ENCODE measurements at places on chromosomes 3 and 15.

GRCh38 chr3:32303399-32303747, 64.9 kb downstream of the CMTM8 start:
- DNase-seq, result no peak

GRCh38 chr3:195080571-195081151, 190.3 kb downstream of the XXYLT1 start:
- no peak for DNase-seq

DNA sequence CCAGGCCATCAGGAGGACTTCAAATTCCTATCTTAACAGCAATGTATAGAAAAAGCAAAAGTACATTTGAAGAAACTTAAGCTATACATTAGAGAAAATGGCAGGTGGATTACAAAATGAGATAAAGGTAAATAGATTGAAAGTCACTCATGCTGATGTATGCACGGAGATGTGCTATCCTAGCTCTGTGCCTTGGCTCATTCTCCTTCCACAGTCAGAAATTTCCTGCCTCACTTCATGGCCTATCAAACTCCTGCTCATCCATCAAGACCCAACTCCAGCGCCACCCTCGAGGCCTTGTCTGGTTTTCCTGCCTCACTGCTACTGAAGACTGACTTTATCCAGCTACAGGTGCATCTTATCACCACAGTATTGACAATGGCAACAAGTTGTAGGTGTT, 72.9 kb downstream of the NSMCE3 start:
- DNase-seq, result no peak

DNA sequence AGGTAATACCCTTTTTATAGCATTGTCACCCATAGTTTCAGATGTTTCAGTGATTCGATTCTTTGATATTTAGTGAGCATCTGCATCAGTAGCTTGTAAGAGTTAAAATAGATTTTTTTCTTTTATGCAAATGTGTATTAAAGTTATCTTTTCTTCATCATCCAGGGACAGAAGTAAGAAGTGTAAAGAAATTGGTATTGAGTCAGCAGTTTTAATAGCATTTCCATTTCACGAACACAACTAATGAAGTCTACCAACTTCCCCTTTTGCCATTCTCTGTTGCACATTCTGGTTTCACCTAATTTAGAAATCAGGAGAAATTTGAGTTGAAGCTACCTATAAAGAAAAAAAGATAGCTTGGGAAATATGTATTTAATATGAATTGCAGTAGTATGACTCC, 127.9 kb downstream of the ROBO1 start:
- no peak for DNase-seq

GRCh38 chr15:32774022-32774421, 56.2 kb downstream of the GREM1 start:
- no peak for DNase-seq

DNA sequence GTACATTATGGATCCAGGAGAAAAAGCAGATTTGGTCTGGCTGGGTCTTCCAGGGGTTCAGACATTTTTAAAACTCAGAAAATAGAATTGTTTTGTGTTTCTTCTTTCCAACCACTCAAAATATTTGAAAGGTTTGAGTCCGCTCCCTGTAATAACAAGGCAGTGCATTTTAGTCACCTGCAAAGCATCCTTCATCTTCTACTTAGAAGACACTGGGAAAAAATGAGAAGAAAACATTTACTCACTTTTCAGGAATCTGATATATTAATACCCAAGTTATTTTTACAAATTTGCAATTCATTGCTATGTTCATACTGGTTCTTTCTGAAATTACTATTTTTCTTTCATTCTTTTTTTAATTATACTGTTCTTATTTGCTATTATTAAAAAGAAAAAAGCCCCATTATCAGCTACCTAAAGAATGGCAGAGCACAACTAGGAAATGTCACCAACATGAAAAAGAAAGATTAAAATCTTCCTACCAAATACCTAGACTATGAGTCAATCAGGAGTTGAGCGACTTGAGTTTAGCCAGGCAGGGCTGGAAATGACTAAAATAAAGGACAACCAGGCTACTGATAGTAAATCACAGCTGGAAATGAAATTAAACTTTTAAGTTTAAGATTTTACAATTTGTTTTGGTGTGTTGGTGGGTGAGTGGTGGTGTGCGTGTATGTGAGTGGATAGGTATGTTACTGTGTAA, 280.3 kb upstream of the THBS1 start:
- DNase-seq, result no peak

DNA sequence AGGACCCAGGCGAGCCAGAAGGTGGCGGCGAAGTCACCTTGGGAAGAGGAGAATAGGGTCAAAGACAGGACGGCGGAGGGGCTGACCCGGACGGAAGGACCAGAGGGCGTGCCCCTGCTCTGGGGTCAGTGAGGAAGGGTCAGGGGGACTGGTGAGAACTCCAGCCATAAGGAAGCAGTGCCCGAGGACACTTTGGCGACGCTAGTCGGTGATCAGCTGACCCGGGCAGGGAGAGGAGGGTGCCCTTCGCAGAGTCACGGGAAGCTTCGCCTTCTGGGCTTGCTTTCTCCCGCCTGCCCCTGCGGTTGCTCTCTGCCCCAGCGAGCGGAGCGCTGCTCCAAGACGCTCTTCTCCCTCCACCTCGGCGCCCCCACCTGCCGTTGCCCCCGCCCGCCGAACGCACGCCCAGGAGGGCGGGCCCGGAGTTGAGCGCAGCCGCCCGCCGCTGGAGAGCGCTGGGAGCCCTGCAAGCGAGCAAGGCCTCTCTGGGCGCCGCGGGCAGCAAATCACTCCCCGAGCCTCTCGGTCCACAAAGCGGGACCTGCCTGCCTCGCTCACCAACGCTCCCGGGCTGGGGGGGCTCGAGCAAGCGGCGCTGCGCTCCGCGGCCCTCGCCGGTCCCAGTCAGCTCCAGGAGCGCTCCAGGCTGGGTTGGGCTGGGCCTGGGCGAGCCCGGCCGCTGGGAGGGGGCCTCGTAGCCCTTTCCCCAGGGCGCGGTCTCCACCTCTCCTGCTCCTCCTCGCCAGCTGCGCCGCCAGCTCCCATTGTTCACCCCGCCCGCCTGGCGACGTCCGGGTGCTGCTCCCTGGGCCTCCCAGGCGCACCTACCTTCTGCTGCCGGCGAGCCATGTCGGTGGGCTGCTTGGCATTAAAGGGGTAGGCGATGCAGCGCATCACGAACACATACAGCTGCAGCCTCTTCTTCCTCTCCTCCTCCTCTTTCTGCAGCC, 1.2 kb downstream of the CADPS start:
- DNase-seq, result no peak

DNA sequence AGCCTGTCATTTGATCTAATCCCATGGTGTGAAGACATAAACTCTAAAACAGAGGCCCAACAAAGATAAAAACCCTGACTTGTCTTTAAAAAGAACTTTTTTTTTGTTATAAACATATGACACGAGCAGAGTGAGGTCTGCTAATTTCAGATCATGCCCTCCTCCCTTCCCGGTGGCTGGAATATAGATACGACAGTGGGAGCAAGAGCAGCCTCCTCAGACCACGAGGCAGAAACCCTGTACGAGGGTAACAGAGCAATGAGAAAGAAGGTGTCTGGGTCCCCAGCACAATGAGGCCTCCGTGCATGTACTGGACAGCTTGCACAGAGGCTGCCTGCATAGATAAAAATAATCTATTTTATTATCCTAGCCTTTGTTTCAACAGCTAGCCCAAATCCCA, 5.8 kb downstream of the TPRA1 start:
- no peak for DNase-seq

DNA sequence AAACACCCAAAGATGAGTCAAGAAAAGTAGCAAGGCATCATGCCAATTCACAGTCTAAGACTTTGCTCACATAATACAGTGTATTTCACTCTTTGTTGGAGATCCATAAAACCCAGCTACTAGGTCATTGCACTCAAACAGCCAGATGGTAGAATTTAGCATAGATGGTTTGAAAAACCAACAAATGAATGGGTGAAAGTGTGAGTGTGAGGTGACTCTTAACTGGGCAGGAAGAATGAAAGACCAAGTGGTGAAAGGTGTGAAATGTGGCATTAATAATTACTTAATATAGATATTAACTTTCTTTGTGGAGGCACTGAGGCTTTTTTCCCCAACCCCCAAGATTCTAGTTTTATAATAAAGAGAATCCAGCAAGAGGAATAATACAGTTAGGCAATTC, 159.5 kb downstream of the SQOR start:
- no peak for DNase-seq

- no peak for DNase-seq
These were observed 61.2 kb downstream of the IQGAP1 start for GRCh38 chr15:90449206-90449735.

- no peak for DNase-seq
These were observed 2.5 kb upstream of the PLCB2 start for GRCh38 chr15:40310001-40310959.

GRCh38 chr3:146507331-146508120, 36.9 kb downstream of the PLSCR1 start:
- no peak for DNase-seq

- no peak for DNase-seq
These were observed 104.6 kb upstream of the SLC6A6 start for GRCh38 chr3:14297784-14298236.

- no peak for DNase-seq
These were observed 170.1 kb upstream of the GBE1 start for GRCh38 chr3:81931265-81932251.

DNA sequence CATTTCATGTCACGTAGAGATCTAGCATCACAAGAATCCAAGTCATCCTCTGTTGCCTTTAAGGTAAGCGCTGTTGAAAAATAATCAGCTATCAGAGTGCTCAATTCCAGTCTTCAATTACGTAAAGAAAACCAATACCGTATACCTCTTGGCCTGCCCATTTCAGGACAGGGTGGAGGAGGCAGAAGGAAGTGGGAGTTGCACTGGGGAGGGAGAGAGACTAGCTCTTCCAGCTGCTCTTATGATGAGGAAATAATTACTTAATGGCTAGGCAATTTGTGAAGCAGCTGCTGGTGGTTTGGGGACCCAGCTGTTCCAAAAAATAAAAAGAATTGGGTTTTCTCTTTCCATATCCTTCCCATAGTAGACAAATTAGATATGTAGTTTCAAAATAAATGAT, 365.8 kb upstream of the MCTP2 start:
- no peak for DNase-seq

- DNase-seq, result no peak
These were observed 47.1 kb downstream of the POC1A start for GRCh38 chr3:52106951-52107611.

- DNase-seq, result no peak
These were observed 3.5 kb upstream of the P2RY14 start for GRCh38 chr3:151281671-151282324.

DNA sequence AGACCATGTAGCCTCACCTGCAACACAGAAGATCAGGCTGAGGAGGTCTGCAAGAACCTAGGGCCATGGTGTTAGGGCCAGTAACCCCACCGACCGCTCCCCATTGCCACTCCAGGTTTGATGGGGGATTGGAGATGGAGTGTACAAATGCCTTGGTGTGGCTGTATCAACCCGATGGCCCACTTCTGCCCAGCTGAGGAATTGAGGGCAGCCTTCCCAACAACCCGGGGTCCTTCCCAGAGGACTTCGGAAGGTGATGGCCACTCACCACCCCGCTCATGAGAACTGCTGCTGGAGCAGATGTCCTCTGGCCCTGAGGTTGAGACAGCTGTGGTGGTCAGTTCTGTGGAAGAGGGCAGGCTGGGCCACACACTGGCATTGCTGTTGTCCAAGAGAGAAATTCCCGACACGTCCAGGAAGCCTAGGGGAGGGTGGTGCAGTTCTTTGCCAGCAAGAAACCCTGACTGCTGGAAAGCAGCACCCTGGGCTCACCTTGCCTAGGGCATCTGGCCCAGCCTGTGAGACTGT, 8.9 kb downstream of the GORASP1 start:
- DNase-seq, result no peak

DNA sequence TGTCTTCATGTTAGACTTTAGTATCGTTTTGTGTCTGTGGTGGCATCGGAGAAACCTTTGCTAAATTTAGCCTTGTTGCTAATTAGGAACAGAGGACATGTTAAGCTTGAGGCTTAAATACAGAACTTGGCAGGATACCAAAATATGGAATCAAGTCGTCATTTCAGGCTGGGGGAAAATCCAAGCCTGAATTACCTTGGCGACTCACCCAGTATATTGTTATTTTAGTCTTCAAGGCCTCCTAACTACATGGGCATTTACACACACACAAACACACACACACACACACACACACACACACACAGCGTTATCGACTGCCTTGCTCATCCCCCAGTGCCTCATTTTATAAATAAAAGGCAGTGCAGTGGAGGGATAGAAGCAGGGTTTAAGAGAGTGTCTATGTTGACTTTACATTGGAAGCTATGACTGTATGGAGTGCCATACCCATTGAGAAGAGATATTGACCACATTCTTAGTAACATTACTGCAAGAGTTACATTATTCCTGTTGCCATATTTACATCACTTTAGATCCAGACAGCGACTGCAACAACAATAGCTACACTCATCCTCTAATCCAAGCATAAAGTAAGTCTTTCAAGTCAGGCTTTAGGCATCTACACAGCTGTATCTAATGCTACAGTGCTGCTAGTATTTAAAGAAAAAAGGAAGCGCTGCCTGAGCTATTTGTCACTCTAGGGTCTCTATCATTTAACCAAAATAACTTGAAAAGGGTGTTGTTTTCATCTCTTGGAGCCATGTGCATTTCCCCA, 210.8 kb upstream of the SEMA6D start:
- DNase-seq, result no peak

Measured in GOT3 (cell line).